ENCODE measurements at places on chromosomes 4 and X.
A peak's percentile ranks its signal among the peaks of the same experiment; 100 is the strongest.

- no peak for DNase-seq
Measured at GRCh38 chr4:119774840-119775239, 146.2 kb upstream of the PDE5A start.

- DNase-seq, result no peak
Measured at GRCh38 chrX:13655674-13656073, 2.7 kb downstream of the TCEANC start.

- DNase-seq, result no peak
Measured at GRCh38 chr4:8819019-8819418, 52.6 kb downstream of the HMX1 start.

DNA sequence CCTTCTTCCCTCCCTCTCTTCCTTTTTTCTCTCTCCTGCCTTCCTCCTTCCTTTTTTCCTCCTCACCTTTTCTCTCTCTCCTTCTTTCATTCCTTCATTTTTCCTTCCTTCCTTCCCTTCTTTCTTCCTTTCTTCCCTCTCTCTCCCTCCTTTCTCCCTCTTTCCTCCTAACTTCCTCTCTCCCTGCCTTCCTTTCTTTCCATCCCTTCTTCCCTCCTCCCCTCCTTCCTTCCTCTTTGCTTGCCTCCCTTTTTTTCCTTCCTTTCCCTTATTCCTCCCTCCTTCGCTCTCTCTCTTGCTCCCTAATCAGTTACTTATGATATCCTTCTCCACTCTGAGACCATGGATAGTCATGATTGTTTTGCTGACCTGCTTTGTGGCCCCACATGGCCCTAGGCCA lies 56.7 kb upstream of the PUDP start:
- no peak for DNase-seq

GRCh38 chrX:153445856-153446635 lies at the start of gene TREX2:
TREX2 (minus strand) TSS chrX:153446056; CDS start chrX:153445430, 626 bp downstream.
- DNase-seq, result no peak

DNA sequence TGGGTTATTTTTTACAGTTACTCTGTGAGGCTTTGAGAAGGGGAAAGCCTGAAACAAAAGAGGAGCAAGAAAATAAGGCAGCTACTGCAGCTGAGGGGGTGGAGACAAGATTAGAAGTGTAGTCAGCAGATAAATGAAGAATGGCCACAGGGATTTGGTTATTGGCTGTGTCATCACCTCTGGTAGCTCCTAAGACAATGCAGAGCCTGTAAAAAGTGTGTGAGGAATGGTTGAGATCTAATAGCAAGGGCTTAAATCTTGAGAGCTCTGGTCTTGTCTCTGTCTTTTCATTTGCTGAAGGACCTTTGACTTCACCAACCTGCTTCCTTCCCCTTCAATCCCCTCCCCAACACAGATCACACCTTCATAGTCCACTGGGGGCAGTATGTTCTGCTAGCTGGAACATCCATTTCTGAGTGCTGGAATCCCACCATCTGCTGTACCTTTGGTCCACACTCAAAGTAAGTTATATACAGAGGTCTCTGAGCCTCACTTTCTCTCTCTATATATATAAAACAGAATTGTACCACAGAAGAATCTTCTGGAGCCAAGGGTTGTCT lies 213.7 kb upstream of the ZIC3 start:
- DNase-seq, result no peak

DNA sequence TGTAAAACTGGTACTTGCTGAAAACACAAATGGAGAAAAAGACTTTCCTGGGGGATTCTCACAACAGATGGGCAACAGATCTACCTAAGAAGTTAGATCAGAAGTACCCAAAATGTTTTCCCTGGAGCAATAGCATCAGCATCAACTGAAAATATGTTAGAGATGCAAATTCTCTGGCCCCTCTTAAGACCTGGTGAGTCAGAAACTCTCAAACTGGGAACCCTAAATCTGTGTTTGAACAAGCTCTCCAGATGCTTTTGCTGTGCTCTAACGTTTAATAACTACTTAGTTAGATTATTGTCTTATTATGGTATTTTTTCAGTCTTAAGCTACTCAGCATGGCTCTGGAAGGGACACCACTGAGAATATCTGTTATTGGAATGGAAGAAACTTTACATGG lies 55.2 kb upstream of the TRPC3 start:
- no peak for DNase-seq

DNA sequence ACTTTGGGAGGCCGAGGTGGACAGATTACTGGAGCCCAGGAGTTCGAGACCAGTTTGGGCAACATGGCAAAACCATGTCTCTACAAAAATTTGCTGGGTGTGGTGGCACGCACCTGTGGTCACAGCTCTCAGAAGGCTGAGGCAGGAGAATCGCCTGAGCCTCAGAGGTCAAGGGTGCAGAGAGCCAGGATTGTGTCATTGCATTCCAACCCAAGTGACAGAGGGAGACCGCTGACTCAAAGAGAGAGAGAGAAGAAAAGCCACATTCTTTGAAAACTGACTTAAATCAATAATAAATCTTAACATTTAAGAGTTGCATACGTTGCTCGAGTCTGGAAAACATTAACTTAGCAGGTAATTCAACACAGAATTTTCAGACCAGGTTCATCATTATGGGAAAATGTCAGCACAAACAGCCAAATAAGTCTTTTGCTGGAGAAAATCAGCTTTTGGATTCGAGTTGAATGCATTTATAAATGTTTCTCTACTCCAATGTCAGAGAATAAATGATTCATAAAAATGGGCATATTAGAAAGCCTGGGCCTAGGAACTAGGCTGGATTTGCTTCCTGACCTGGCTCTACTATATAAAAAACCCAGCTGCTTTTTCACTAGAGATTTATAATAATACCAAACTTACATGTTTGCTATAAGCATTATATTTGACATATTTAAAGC lies 68.3 kb upstream of the RBPJ start:
- peak; percentile 27 for DNase-seq

DNA sequence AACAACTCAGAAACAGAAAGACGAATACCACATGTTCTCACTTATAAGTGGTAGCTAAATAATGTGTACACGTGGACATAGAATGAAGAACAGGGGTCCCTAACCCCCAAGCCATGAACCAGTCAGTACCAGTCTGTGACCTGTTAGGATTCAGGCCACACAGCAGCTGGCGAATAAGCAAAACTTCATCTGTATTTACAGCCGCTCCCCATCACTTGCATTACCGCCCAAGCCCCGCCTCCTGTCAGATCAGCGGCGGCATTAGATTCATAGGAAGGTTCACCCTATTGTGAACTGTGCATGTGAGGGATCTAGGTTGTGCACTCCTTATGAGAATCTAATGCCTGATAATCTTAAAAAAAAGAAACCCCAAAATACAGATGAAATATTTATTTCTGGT lies 1128.7 kb downstream of the NLGN4X start:
- no peak for DNase-seq

DNA sequence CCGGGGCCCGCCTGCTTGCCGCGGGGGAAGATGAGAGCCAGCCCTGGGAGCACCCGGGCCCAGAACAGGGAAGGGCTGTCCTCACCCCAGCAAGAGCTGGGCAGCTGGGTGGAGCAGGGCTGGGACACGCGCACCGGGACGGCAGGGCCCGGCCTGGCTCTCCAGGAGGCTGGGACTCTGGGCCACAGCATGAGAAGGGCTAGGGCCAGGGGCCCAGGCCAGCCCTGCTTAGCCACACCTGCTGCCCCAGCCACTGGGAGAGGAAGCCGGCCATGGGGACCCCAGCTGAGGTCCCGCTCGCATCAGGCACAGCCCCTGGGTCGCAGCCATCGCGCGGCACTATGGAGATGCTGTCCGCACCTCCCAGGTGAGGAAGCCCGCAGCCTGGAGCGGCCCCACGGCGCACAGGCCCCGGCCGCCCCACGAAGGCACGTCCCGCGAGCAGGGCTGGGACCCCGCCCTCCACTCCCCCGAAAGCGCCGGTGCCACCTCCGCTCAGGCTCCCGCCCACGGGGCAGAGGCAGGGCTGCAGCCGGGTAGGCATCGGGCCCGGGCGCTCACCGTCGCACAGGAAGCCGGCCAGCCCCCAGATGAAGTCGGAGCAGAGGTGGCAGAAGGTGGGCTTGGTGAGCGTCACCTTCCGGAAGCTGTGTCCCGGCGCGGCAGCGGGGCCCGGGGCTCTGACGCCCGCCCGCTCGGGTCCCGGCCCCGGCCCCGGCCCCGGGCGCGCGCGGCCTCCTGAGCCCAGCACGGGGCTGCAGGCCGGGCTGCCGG lies 531 bp downstream of the DGKQ start:
- DNase-seq, result peak; percentile 33

DNA sequence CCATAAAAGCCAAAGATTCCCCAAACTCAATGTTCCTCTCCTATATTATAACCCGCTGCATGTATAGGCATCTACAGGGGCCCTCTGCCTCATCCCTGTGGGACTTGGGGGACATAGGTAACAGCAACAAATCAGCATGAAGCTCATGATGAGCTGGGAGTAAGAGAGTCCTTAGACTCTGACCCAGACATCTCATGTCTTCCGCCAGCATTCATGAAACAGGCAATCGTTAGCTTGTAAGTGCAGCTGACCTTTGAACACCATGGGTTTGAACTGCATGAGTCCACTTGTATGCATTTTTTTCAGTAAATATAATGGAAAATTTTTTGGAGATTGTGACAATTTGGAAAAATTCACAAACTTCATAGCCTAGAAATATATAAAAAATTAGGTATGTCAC lies 10.4 kb upstream of the SCOC start:
- DNase-seq, result no peak

- no peak for DNase-seq
Measured at GRCh38 chr4:65416891-65417290, 253.4 kb downstream of the EPHA5 start.

GRCh38 chr4:83964996-83965541 lies 429.2 kb downstream of the GPAT3 start:
- DNase-seq, result no peak

DNA sequence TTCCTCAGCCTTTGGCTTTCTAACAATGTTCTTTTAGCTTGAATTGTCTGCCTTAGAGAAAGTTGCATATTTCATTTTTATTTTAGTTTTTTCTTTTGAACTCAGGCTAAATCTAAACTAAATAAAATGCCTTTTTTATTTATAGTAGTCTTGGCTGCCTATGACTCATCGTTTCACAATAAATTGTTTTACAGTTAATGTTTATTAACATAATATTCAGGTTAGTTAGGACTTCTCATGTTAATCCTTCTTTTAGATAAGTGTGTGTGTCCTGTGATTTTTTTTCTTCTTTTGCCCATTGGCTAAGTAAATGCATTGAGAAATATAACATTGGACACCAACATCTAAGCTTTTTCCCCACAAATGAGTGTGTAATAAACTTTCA lies 1.6 kb downstream of the RP2 start:
- no peak for DNase-seq

GRCh38 chr4:140719686-140720085 lies 36.5 kb downstream of the TBC1D9 start:
- no peak for DNase-seq

- DNase-seq, result no peak
Measured at GRCh38 chr4:163662768-163663167, 168.3 kb downstream of the TMA16 start.

GRCh38 chrX:109889289-109890006 lies 113.5 kb upstream of the TMEM164 start:
- no peak for DNase-seq

- DNase-seq, result peak; percentile 10
Measured at GRCh38 chr4:70269674-70270073, 27.3 kb downstream of the CSN3 start.

DNA sequence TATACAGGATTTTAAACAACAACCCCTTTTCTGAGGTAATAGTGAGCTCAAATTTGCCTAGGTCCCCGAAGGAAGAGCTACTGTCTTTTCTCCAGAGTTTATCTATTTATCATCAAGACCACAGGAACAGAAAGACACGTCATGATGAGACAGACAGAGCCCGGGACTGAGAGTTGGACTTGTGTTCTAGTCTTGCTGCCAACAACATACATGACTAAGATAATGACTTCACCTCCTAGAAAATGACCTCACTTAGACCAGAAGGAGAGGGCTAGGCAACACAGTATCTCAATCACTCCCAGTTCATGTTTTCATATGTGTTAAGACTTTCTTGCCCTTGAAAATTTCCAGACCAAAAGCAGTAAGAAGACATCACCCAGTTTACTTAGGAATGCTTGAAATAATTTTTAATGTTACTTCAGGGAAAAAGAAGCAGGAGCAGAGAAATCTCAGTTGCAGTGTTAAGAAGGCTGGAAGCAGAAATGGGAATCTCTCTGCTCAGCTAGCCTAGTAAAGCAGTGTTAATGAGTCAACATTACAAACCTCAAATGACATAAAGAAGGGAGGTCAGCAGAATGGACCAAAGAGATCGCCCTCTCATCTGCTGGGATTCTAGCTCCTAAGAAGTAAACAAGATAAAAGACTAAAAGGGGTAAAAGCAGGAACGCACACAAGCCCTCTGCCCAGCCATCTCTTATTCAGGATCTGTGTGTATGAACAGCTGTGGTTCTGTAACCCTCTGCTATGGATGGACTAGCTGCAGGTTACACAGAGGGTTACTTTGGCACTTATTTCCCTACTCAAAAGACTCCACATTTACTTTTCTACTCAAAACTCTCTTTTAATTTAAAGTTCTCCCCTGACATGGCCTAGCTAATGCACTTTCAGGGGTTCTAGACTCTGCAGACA lies 24.8 kb downstream of the PDGFC start:
- DNase-seq, result no peak

DNA sequence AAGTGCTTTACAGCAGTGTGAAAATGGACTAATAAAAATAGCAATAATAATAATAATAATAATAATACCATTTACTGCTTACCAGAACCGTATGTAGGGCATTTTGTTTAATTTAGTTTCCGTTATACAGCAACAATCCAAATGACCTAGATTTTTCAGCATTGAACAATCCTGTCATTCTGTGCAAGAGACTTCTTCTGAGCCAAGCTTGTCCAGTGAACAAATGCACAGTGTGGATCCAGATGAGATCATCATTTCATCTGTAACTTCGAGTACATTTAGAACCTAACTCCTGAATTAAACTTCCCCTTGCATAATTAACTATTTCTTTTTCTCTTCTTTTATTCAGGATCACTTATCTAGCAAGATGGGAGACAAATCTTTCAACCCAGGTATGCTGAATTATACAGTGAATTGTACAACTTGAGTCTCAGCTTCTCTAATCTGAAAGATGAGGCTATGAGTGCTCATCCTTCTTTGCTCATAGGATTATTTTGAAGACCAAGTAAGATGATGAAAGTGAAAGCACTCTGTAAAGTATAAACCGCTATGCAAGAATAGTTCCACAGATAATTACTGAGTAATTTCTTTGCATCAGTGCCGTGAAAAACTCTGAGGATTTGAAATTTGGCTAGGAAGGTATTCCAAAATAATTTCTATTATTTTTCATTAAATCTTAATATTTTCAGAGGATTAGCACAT lies 6.6 kb downstream of the CLNK start:
- no peak for DNase-seq

GRCh38 chr4:151114986-151115385 lies 15.6 kb downstream of the RPS3A start:
- DNase-seq, result no peak

GRCh38 chr4:41332510-41333054 lies 75.9 kb downstream of the UCHL1 start:
- DNase-seq, result no peak

DNA sequence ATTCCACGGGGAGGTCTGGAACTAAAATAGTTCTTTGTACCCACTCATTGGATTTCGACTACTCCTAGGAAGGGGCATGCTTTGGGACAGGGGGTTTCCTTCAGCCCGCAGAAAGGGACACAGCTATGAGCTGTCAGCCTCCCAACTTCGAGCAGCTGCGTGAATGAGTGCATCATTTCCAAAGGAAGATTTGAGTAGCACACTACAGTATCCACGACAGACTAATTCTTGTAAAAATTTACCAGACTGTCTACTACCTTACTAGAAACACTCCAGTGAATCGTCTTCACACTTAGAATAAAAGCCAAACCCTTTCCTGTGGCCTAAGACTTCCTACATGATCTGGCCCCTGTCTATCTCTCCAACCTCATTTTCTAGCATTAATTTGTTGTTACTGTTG lies 101.9 kb downstream of the MAOA start:
- no peak for DNase-seq

- no peak for DNase-seq
Measured at GRCh38 chr4:86965019-86965976, 30.5 kb downstream of the AFF1 start.

Measured in kidney (tissue), 22 donors.